ENCODE measurements at places on chromosomes 11 and 22. TPM values are rescaled to one million over a fixed set of nuclear protein-coding genes. Genes with fewer than 3 reads are reported as not detected.

The TNNT3 gene
- not detected for total RNA-seq

The C11orf97 gene
- not detected for total RNA-seq

The ACRV1 gene
- not detected for total RNA-seq

The TP53I11 gene
- 66.5 TPM for total RNA-seq

The SMTNL1 gene
- total RNA-seq = not detected

The CHRNA10 gene
- 0.51 TPM for total RNA-seq

The DEUP1 gene
- total RNA-seq = not detected

The TSPAN32 gene
- not detected for total RNA-seq

The AMPD3 gene
- 6.4 TPM for total RNA-seq

The GAL3ST3 gene
- not detected for total RNA-seq

The OVOL1 gene
- total RNA-seq = not detected

The EXPH5 gene
- 0.13 TPM for total RNA-seq

The OR51I1 gene
- total RNA-seq = not detected

The CSRP3 gene
- not detected for total RNA-seq

The RASSF10 gene
- not detected for total RNA-seq

The KCTD14 gene
- total RNA-seq = 0.63 TPM

The PGR gene
- not detected for total RNA-seq

The SNX32 gene
- total RNA-seq = not detected

The SAA4 gene
- total RNA-seq = not detected

The OR4C5 gene
- not detected for total RNA-seq

The APOA5 gene
- not detected for total RNA-seq

The RCE1 gene
- total RNA-seq = 10.0 TPM

The KIF18A gene
- total RNA-seq = 12.5 TPM

The PATE4 gene
- not detected for total RNA-seq

The ASPHD2 gene
- total RNA-seq = 1.4 TPM

Data from GM23248 (cell line).